T-helper 17 cell (primary cell): ENCODE measurements at places on chromosomes 1 and 21.
A peak's percentile ranks its signal among the peaks of the same experiment; 100 is the strongest.

DNA sequence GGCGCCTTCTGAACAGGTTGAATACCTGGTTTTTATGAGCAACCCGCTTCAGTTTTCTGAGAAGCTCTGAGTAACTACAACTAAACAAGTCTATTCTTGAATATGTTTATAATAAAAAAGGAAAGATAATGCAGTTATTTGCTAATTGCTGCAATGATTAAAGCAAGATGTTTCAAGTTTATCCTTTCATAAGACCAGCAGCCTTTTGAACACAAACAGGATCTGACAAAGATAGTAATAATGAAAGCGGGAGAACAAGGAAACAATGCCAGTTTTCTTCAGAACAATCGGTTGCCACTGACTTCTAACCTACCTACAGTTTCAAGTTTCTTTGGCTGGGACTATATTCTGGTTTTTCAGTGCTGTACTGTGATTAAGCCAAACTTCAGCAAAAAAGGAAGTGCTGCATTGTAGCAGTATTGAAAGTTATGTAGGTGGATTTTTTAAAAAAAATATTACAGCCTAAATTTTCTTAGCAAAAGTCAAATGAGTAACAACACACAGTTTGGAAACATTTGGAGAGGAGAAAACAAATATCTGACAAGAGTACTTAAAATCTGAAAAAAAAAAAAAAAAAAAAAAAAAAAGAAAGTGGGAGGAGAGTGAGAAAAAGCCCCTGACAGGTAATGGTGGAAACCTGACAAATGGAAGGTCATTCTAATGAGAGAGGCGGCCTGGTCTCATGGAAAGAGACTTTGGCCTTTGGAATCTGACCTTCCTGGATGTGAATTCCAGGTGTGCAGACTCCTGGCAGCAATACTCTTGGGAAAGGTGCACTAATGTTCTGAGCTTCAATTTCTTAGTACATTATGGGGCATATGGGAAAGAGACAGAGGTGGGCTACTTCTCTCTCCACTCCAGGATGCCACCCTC lies 11.4 kb downstream of the KCNJ15 start:
- DNase-seq: no peak

DNA sequence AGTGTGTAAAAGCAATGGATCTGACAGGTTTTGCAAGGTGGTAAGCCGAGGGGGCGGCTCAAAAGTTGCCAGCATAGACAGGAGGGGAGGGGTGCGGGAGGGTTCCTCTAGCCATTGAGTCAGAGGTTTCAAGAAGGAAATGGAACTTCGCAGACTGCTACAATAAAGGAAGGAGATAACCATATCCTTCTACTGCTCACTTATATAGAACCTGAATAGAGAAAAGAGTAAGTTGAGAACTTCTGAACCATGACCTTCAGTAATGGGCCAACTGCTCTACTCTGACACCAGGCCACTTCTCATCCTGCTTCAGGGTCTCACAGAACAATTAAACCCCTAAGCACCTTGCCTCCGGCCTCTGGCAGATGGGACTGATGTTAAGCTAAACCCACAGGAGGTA lies 26.3 kb upstream of the BCAR3 start:
- no peak for DNase-seq

DNA sequence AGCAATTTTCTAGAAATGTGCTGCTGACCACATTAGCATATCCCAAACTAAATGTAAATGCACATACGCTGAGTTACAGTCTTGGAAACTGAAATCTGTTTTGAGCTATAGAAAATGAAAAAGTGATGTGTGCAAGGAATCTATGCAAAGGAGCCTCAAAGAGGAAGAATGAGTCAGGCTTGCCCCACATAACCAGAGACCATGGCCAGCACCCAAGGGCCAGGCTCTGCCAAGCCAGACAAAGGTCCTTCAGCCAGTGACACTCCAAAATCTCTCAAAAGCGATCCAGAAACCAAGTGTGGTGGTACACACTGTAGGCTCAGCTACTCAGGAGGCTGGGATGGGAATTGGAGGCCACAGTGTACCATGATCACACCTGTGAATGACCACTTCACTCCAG lies 195.2 kb downstream of the TOMM20 start:
- no peak for DNase-seq

DNA sequence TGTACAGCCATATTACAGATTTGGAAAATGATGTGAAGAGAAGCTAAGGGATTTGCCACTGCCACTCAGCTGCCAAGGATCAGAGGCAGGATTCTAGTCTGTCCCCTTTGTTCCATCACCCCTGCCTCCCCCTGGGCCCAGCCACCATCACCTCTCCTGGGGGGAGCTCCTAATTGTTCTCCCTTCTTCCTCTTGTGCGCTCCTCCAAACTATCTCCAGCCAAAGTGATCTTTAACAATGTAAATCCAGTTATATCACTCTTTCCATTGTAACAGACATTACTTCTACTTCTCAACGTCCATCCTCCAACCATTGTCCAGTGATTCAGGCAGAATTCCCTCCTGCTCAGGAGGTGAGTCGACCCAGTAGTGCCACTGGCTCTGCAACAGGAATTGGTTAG lies 164.1 kb downstream of the PLPP3 start:
- no peak for DNase-seq

DNA sequence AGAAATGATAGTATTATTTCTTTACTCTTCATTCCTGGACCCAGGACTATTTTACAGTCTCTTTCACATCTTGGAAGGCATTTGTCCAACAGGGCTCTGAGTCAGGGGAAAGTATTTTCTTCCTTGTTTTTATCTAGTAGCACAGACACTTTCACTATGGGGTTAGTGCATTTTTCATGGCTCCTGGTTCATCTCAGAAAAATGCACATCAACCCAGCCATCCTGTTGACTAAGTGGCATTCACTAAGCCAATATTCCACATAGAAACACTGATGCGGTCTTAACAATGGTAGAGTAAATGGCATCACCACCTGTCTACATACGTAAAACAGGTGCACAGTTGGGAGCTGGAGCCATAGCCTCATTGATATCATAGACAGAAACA lies 87.4 kb upstream of the C1orf21 start:
- DNase-seq: no peak

DNA sequence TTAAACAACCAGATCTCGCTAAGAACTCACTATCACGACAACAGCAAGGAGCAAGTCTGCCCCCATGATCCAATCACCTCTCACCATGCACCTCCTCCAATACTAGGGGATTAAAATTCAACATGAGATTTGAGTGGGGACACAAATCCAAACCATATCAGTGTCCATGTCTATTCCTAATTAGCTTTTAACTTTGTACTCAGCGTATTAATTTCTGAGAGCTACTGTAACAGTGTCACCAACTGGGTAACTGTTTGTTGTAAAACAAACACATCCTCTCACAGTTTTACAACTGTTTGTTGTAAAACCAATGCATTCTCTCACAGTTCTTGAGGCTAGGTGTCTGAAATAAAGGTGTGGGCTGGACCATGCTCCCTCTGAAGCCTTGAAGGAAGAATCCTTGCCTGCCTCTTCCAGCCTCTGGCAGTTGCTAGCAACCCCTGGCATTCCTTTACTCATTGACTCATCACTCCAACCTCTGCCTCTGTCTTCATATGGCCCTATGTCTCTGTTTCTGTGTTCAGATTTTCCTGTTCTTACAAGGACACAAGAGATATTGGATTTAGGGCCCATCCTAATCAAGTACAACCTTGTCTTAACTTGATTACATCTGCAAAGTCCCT lies 121.2 kb downstream of the LTN1 start:
- DNase-seq: no peak

GRCh38 chr1:109299558-109300343 lies 7.1 kb downstream of the MYBPHL start:
- no peak for DNase-seq

GRCh38 chr1:70205434-70206118 lies at the start of gene LRRC40:
Gene LRRC40, minus strand, starts transcription at chr1:70205579. Its CDS starts 39 bp downstream, at chr1:70205540.
- DNase-seq: peak; percentile 87

- DNase-seq: no peak
These were observed 29.8 kb downstream of the WDR3 start for GRCh38 chr1:117959364-117959763.

GRCh38 chr1:7052701-7053100 lies 267.4 kb downstream of the CAMTA1 start:
- no peak for DNase-seq

- DNase-seq: no peak
These were observed 8.3 kb upstream of the ATAD3B start for GRCh38 chr1:1463312-1463711.

DNA sequence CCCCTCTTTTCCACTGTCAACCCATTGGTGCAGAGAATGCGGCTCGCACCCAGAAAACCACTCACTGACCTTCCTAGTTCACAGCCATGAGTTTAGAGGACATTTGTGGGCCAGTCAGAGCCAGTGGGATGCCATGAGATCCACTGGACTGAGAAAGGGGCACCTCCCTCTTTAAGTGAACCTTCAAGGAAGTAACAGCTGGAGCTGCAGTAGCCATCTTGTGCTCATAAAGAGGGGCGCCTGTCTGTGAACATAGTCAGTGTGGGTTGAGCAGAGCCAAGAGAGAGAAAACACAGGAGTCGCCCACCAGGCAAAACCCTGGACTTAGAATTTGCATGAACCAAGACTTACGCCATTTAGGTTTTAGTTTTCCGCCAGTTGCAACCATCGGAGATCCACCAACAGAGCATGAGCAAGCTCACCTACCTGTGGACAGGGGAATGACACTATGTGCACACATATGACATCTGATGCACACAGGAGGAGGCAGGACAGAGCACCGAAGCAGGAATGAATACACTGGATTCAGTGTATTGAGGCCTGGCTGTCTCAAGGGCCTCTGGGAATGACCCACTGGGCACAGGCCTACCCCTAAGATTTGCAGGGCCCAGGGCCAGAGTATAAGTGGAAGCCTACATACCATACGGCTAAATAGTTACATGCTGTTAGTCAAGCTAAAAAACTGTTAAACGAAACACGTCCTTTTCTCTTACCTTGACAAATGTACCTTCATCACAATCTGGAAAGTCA lies 151.6 kb downstream of the GRIK3 start:
- DNase-seq: no peak

GRCh38 chr21:39400173-39400572 lies 45.4 kb downstream of the LCA5L start:
- DNase-seq: no peak

GRCh38 chr1:12255913-12256312 lies 26.1 kb downstream of the VPS13D start:
- no peak for DNase-seq

GRCh38 chr1:113508364-113509164 lies 118.2 kb downstream of the MAGI3 start:
- no peak for DNase-seq

DNA sequence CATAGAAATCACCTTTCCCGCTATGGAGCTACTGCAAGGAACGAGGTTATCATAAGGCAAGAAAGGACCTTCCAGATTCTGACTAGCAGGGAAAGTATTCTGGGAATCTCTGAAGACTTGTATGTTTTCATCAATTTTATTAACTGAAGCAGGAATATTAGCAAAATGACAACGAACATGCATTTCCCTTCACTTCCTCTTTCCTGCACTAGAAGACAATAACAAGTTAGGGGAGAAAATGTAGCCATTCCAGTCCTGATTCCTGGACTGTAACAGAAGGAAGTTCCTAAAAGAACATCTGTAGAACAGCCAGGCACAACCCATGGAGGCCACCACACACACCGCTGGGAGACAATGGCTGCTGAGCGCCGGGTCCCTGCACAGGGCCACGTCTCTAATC lies 106.8 kb downstream of the RAVER2 start:
- DNase-seq: no peak

- no peak for DNase-seq
These were observed 2.1 kb upstream of the CELF3 start for GRCh38 chr1:151718666-151719065.

- no peak for DNase-seq
These were observed 57.7 kb upstream of the NUF2 start for GRCh38 chr1:163263818-163264655.

DNA sequence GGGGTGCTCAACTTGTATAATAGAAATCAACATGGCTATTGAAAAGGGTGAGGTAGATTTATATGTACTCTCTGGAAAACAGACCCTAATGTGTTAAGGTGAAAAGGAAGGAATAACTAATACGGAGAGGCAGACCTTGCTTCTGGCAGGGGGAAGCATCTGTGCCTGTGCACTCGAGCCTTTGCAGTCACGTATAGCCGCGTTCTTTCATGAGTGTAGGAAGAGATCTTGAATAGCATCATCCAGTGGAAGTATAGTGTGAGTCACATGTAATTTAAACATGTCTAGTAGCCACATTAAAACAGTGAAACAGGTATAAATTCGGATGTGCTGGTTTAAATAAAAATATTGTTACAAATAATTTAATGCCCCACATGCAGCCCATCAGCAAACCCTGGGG lies 3.0 kb downstream of the A3GALT2 start:
- no peak for DNase-seq

DNA sequence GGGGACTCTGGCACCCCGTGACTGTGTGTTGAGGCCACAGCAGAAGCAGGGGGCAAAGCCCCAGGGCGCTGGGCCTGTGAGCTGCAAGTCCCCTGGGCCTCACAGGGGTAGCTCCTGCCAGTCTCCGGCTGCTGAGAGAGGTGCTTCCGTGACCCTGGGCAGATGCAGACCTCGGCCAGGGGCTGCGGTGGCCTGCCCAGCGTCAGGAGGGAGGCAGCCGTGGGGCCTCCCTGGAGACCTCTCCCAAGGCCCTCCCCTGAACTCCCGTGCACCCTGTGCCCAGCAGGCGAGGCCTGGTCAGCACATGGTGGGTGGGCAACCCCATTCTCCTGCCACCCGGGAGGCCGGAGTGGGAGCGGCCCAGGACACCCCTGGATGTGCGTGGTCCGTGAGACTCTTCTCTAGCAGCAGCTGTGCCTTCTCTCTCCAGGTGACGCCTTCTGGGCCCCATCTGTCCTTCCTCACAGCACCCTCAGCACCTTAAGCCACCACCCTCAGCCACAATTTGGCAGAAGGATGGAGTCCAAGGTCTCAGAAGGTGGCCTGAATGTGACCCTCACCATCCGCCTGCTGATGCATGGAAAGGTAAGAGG lies 85.7 kb upstream of the COL6A1 start:
- DNase-seq: no peak
